ENCODE measurements at places on chromosomes 6 and 20.

- no peak for DNase-seq
Measured at GRCh38 chr20:61320691-61321425, 68.8 kb downstream of the CDH4 start.

- DNase-seq: no peak
Measured at GRCh38 chr20:53129563-53129962, 157.4 kb downstream of the TSHZ2 start.

- DNase-seq: peak; percentile 18
Measured at GRCh38 chr6:116568821-116569755, 2.2 kb upstream of the RWDD1 start.

DNA sequence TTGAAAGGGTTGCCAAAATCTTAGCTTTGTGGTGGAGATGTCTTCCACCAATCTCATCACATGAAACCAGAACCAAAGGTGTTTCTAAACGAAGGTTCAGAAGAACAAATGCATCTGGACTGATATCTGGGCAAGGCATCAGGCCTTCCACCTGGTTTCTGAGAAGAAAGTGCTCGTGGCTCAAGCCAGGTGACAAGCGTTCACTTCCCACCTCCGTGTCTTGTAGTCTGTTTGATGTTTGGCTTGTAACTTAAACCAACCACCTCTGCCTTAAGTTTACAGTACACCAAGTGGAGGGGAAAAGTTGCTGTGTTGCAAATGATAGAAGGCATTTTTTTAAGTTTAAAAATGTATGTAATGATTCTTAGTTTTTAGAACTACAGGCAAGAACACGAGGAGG lies 66.9 kb upstream of the MAP3K7 start:
- DNase-seq: no peak

- no peak for DNase-seq
Measured at GRCh38 chr6:165229216-165229615, 80.2 kb downstream of the C6orf118 start.

DNA sequence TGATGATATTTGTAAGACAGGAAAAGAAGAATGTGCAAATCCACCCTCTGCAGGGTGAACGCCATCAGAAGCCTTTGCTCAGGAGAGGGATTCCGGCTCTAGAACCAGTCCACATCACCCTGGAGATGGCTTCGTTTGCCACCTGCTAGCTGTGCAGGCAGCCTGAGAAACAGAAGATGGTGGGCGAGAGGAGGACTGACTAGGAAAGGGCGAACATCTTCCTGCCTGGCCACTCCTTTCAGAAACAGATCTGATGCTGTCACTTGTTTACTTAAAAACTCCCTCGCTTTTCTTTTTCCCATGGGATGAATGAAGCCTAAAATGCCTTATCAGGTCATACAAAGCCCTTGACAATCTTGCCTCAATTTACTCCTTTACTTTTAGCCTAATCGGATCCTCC lies 1.2 kb downstream of the PTPRA start:
- DNase-seq: peak; percentile 28

DNA sequence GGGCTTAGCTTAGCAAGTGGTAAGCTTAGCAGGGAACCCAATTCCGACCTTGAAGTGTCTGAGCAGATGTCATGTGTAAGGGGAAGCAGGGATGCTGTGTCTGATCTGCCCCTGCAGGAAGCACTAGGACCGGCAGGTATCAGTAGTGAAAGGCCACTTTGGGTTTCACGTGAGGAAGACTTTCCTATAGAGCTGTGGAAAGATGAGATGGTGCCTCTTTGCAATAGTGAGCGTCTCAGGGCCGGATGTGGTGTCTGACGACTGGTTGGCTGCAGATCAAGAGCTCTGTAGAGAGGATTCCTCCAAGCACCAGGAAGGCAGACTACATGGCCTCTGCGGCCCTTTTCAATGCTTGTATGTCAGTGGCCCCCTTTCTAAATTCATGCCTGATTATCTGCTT lies 98.3 kb downstream of the TIAM2 start:
- DNase-seq: no peak

DNA sequence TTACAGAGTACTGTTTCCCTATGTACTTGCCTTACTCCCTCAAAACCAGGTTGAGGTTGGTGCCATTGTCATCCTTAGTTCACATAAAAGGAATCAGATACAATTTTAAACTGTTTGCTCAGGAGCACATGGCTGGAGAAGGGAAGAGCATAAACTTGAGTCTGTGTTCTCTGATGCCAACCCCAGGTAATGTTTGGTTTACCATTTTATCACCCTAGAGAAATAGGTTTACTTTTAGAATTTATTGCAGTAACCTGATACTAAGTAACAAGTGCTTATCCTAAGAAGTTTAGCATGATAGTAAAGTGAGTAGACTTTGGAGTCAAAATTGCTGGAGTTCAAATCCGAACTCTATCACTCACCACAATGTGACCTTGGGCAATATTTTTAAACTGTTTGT lies 86.3 kb downstream of the RFPL4B start:
- DNase-seq: no peak

- peak; percentile 17 for DNase-seq
Measured at GRCh38 chr20:21496452-21496851, 17.4 kb downstream of the NKX2-2 start.

All from NCI-H69 (cell line).